ENCODE measurements at places on chromosomes 16 and 17.

GRCh38 chr16:80804056-80804525 lies 307 bp downstream of the CDYL2 start:
- no peaks in the 10 kb centered on the region for H3K36me3 ChIP-seq
- no peaks in the 10 kb centered on the region for H3K27me3 ChIP-seq
- peak overlapping the region; percentile 67 for H3K4me3 ChIP-seq
- H3K27ac ChIP-seq, result no peak overlapping the region
- DNase-seq, result peak; percentile 22

DNA sequence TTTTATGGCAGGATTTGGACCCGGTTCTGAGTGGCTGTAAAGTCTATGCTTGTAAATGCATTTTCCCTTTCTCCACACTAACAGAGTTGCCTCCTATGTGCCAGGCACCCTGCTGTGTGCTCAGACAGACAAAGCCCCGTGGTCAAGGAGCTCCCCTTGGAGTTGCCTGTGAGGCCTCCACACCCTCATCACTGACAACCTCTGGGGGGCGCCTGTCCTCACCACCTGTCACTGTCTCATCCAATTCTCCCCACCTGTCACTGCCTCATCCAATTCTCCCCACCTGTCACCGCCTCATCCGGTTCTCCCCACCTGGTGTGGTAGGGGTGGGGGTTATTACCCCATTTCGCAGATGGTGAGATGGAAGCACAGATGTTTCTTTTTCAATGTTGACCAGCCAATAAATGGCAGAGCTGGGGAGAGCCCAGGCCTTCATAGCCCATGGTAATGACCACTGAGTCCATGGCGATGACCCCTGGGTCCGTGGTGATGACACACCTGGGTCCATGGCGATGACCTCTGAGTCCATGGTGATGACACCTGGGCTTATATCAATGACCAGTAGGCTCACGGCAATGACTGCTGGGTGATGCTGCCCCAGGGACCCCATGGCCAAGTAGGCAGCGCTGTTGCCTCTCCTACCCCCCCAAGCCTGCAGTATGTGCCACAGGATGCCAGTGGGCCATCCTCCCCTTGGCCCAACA lies 150.1 kb downstream of the IRF8 start:
- H3K4me3 ChIP-seq, result no peak overlapping the region
- no peaks in the 10 kb centered on the region for H3K27me3 ChIP-seq
- no peak overlapping the region for H3K27ac ChIP-seq
- peaks cover 4% of the 10 kb centered on the region for H3K4me1 ChIP-seq
- no peak for DNase-seq

DNA sequence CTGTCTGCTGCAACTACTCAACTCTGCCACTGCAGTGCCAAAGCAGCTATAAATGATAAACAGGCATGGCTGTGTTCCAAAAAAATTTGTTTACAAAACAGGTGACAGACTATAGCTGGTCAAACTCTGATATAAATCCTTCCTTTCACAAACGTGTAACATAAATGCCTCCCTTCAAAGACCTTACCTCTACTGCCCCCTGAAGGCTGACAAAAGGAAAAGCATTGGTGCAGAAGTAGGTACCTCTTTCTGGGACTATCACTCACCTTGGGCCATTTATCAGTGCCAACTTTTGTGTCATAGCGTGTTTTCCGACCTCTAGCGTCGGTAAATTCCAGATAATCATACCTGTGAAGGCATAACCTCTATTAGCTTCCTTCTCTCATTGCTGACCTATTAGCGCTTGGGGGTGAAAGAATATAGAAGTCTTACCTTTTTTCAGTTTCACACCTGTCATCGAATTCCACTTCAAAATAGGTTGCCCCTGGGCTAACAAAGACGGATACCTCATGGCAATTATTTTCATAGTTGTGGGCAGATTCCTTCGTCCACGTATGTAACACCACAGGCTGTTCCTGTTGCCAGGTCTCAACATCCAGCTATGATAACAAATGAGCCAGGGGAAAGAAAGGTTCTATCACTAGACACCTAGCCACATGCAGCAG lies 67.9 kb downstream of the ZZEF1 start:
- H3K4me3 ChIP-seq, result no peak overlapping the region
- no peak overlapping the region for H3K27ac ChIP-seq
- DNase-seq, result no peak

DNA sequence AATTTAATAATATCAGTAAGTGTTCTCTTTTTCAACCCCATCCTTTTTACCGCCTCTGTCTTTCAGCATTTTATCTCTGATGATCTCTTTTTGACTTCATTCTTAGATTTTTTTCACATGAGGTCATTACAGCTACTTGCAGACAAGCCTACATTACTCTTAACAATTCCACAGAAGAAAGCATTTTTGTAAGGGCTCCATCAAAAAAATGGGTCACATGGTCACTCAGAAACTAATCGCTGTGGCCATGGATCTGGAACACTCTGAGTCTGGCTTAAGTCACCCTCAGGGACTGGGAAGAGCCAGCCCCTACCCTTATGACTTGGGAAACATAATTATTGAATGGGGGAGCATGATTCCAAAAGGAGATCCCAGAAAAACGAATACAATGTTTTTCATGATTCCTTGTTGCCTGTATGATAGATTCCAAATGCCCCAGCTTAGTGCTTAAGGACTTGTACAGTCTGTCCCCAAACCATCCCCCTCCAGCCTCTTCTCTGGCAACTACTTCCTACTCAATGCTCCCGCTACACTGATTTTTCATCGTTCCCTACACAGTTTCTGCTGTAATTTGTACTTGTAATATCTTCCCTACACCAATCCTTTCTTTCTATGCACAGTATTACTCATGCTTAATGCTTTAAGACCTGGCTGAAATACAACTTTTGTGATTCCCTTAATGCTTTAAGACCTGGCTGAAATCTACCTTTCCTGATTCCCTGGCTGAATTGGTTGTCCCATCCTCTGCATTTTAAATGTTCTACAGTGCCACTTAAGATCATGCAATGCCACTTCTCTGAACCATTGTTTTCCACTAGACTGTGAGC lies 457.8 kb downstream of the HS3ST4 start:
- H3K27ac ChIP-seq, result no peak overlapping the region
- no peaks in the 10 kb centered on the region for H3K27me3 ChIP-seq
- no peak for DNase-seq
- H3K4me1 ChIP-seq, result no peaks in the 10 kb centered on the region

GRCh38 chr16:54193665-54194333 lies 92.8 kb downstream of the IRX3 start:
- no peak for DNase-seq
- H3K27me3 ChIP-seq, result no peaks in the 10 kb centered on the region
- H3K4me1 ChIP-seq, result no peaks in the 10 kb centered on the region
- H3K4me3 ChIP-seq, result no peak overlapping the region
- H3K36me3 ChIP-seq, result no peaks in the 10 kb centered on the region
- H3K27ac ChIP-seq, result no peak overlapping the region

- no peak overlapping the region for H3K27ac ChIP-seq
- peaks cover 5% of the 10 kb centered on the region for H3K27me3 ChIP-seq
- no peaks in the 10 kb centered on the region for H3K36me3 ChIP-seq
- no peak for DNase-seq
- peak overlapping the region; percentile 51 for H3K4me3 ChIP-seq
Measured at GRCh38 chr17:21510686-21511362, 134.7 kb downstream of the KCNJ12 start.

GRCh38 chr17:60610473-60610872 lies 10.5 kb downstream of the PPM1D start:
- no peaks in the 10 kb centered on the region for H3K27me3 ChIP-seq
- no peak overlapping the region for H3K4me3 ChIP-seq
- no peak overlapping the region for H3K27ac ChIP-seq
- no peak for DNase-seq

DNA sequence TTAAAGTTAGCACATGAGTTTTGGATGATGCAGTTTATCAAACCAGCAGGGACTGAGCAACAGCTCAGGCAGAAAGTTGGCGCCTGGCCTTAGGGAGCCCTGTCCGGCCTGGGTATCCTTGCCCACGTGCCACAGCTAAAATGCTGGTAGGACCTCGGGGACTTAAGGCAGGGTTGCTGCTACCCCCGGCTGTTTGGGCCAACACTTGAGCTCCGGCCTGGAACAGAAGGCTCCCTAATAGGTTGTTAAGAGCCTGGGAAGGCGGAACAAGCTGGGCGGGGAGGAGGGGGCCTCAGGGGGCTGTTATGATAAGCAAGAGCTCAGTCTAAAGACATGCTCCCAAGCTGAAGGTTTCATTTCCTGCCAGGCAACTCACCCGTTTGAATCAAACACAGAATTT lies 39.7 kb downstream of the CUEDC1 start:
- no peak overlapping the region for H3K27ac ChIP-seq
- no peak overlapping the region for H3K4me3 ChIP-seq
- no peaks in the 10 kb centered on the region for H3K36me3 ChIP-seq
- H3K4me1 ChIP-seq, result no peaks in the 10 kb centered on the region
- H3K27me3 ChIP-seq, result no peaks in the 10 kb centered on the region
- DNase-seq, result no peak

- H3K27ac ChIP-seq, result no peak overlapping the region
- no peaks in the 10 kb centered on the region for H3K4me1 ChIP-seq
- no peak for DNase-seq
- no peaks in the 10 kb centered on the region for H3K36me3 ChIP-seq
- no peaks in the 10 kb centered on the region for H3K27me3 ChIP-seq
Measured at GRCh38 chr17:73660366-73660765, 16.1 kb upstream of the SDK2 start.

DNA sequence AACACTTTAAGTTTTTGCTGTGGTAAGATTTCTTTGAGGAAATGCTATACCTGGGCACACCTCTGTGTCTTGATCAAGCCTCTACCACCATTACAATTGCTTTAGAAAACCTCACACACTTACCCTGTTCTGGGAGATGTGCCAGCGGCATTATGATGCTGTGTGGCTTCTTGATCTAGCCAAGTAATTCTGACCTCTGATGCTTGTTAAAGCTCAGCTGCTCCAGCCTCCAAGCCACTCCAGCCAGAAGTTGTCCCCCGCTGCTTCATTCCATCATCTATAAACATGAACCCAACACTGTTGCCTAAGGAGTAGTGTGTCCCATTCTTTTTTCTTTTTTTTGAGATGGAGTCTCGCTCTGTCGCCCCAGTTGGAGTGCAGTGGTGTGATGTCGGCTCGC lies 60.1 kb downstream of the CYLD start:
- no peaks in the 10 kb centered on the region for H3K4me1 ChIP-seq
- no peak overlapping the region for H3K27ac ChIP-seq
- DNase-seq, result no peak
- no peaks in the 10 kb centered on the region for H3K27me3 ChIP-seq
- no peak overlapping the region for H3K4me3 ChIP-seq
- H3K36me3 ChIP-seq, result peaks cover 25% of the 10 kb centered on the region

DNA sequence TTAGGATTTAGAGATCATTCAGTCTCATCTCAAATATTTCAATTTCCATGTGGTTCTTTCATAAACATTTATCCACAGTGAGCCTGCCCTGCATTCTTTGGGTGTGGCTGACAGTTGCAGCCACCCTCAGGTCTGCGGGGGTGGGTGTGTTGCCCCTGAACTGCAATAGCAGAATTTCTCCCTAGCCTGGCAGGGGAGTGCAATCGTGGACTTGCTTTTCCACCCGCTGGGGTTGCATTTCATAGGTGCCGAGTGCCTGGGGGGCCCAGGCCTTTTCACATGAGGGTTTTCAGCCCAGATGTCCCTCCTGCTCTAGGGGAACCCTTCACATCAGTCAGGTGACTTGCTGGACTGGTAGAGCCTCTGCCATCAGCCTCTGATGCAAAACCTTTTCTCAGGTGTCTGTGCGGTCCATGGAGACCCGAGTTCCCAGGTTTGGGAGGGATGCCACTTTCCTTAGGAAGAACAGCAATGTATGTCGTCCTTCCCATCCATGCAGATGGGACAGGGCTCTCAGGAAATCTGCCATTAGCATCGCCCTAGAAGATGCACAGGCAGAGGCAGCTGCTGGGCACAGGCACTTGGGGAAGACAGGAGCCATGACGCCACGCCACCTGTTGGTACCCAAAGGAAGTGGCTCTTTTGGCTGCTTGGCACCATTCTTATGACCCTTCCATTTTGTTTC lies 2.4 kb upstream of the USP36 start:
- no peak overlapping the region for H3K27ac ChIP-seq
- no peak overlapping the region for H3K4me3 ChIP-seq
- H3K4me1 ChIP-seq, result peaks cover 18% of the 10 kb centered on the region

GRCh38 chr17:80036715-80037477 lies 454 bp downstream of the CCDC40 start:
- DNase-seq, result peak; percentile 29
- H3K4me1 ChIP-seq, result peaks cover 15% of the 10 kb centered on the region
- H3K36me3 ChIP-seq, result no peaks in the 10 kb centered on the region
- no peaks in the 10 kb centered on the region for H3K27me3 ChIP-seq
- peak overlapping the region; percentile 70 for H3K27ac ChIP-seq

- no peak overlapping the region for H3K27ac ChIP-seq
- no peaks in the 10 kb centered on the region for H3K36me3 ChIP-seq
- no peak overlapping the region for H3K4me3 ChIP-seq
- DNase-seq, result no peak
- H3K4me1 ChIP-seq, result no peaks in the 10 kb centered on the region
- no peaks in the 10 kb centered on the region for H3K27me3 ChIP-seq
Measured at GRCh38 chr17:16911141-16911937, 60.6 kb downstream of the TNFRSF13B start.

DNA sequence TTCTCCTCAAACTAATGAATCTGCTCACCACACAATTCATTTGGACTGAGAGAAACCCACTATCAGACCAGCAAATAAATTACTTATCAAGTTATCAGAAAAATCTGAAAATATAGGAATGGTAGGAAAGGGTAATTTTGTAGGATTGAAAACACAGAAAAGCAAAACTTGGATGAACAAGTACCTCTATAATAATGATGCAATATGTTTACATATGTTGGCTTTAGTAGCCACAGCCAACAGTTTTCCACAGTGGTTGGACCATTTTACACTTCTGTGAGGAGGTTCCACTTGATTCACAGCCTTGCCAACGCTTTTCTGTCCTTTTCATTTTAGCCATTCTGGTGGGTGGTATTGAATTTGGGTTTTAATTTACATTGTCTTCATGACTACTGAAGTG lies 10.6 kb upstream of the GINS3 start:
- DNase-seq, result no peak
- H3K27me3 ChIP-seq, result no peaks in the 10 kb centered on the region

Data from effector memory CD4-positive, alpha-beta T cell (primary cell).